ENCODE measurements at places on chromosomes 2 and 18.

GRCh38 chr18:40606996-40607395 is 1348.0 kb upstream of the PIK3C3 start:
- no peak for DNase-seq

GRCh38 chr2:167134381-167135072 is 246.2 kb downstream of the XIRP2 start:
- DNase-seq, result peak; percentile 57

DNA sequence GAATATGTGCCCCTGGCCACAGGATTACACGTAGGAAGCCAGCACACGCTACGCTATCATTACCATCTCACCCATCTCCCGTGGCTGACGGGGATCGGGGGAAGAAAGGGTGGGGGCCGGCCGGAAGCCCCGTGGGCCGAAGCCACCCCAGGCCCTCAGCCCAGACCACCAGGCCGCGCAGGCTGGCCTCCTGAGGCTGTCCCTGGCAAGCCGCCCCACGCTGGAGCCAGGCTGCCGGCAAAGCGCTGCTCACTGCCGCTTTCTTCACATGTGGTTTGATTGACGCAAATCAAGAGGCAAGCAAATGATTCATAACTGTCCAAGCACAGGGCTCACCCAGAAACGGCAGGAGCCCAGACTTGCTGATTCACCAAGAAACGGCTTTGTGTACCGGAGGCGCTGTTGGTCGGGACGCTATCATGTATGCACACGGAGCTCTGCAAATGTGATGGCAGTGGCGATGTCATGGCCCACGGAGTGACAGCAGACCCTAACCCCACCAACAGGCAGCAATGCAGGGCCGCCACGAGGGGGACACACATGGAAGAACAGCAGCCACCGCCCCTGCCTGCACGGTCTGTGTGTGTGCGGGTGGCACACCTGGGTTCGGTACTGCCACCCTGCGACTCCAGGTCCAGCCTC is 125.7 kb downstream of the HDAC4 start:
- DNase-seq, result peak; percentile 96

- DNase-seq, result no peak
Observed at GRCh38 chr18:79465392-79465991, 69.8 kb downstream of the NFATC1 start.

- DNase-seq, result no peak
Observed at GRCh38 chr2:217854684-217855420, 147.9 kb downstream of the TNS1 start.

Measured in fibroblast of pulmonary artery (primary cell).